ENCODE measurements at places on chromosomes 2 and 18.

- no peak for DNase-seq
Measured at GRCh38 chr2:205858881-205859441, 176.7 kb downstream of the NRP2 start.

DNA sequence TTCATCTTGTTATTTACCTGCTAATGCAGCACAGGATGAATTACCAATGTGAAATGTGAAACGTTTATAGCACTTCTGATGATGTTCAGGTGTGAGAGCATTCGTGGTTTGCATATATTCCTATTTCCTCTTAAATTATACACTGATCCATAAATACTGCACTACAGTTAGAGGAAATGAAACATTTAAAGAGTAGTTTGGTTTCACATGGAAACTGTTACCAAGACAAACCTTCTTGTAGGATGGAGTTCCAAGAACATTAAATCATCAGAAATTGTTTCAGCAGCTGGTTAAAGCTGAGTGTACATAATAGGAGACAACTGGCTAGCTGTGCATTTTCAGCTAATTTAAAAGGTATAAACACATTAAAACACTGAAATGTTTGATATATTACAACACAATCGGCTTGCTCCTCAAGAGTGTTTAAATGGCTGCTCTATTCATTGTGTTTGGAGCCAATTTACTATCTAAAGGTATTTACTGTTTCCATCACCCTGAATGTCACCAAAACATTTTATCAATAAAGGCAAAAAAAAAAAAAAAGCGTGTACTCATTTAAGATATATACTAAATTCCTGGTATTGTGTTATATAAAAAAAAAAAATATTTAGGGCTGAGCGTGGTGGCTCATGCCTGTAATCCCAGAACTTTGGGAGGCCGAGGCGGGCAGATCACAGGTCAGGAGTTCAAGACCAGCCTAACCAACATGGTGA, 100.6 kb downstream of the DYM start:
- no peak for DNase-seq

DNA sequence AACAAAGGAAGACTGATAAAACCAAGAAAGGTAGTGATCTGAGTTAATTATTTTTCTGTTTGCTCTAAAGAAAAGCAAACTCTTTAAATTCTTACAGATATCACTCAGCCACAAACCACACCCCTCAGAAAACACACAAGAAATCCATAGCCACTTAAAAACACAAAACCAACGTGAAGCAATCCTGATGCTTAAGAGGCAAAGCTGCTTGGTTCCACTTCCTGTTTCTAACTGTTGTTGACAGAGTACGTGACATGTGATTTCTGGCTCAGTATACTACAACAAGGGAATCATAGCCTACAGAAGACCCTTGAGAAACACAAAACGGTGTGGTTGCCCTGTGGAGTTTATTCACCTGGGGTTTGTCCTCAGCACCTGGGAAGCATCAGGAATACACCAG, 240.9 kb upstream of the APCDD1 start:
- DNase-seq = no peak

- no peak for DNase-seq
Measured at GRCh38 chr2:233350708-233351107, 3.6 kb upstream of the DGKD start.

- no peak for DNase-seq
Measured at GRCh38 chr18:6057604-6058003, 162.3 kb upstream of the TMEM200C start.

- DNase-seq = no peak
Measured at GRCh38 chr18:7945882-7946281, 378.8 kb downstream of the PTPRM start.

GRCh38 chr2:226839951-226840350, 4.1 kb downstream of the RHBDD1 start:
- DNase-seq = no peak

DNA sequence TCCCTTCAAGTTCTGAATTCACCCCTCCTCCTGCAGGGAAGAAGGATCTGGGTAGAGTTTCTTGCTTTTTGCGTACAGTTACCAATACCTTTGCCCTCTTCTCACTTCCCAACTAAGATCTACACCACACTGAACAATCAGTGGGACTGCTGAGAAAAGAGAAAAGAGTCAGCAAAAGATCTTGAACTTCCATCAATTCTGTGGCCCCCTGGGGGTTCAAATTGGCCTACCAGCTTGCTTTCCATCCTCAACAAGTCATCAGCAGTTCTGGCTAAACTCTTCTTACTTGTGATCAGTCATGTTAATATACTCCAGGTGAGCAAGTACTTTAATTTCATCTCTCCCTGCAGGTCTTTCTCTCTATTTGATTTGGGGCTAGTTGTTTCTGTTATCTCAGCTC, 739.3 kb upstream of the LRRTM4 start:
- no peak for DNase-seq
